Activated CD8-positive, alpha-beta memory T cell treated with anti-CD3 and anti-CD28 coated beads for 36 hours (primary cell): ENCODE measurements at places on chromosomes 4 and X. TPM values are rescaled to one million over a fixed set of nuclear protein-coding genes. Genes with fewer than 3 reads are reported as not detected.

PFKFB1 gene
- 0.63 TPM for total RNA-seq

SLC25A14 gene
- 14.5 TPM for total RNA-seq

FRMD7 gene
- total RNA-seq, result not detected

SLC49A3 gene
- 1.1 TPM for total RNA-seq

TBX22 gene
- total RNA-seq, result not detected

CSN1S1 gene
- total RNA-seq, result not detected

MAGEA8 gene
- not detected for total RNA-seq

SCOC gene
- 43.1 TPM for total RNA-seq

LDB2 gene
- not detected for total RNA-seq

PABPC5 gene
- total RNA-seq, result not detected

ANKRD50 gene
- total RNA-seq, result 0.21 TPM

DGKK gene
- total RNA-seq, result not detected

HEPH gene
- not detected for total RNA-seq

LPAR4 gene
- total RNA-seq, result not detected

IL9R gene
- total RNA-seq, result 1.8 TPM

SULT1B1 gene
- 0.13 TPM for total RNA-seq

EIF1AX gene
- 199 TPM for total RNA-seq

SASH3 gene
- 130 TPM for total RNA-seq

AWAT1 gene
- total RNA-seq, result not detected

P2RY8 gene
- total RNA-seq, result 25.5 TPM

ASMT gene
- 3.3 TPM for total RNA-seq

FGFBP1 gene
- total RNA-seq, result not detected

DDIT4L gene
- 0.06 TPM for total RNA-seq

TCEAL7 gene
- total RNA-seq, result not detected

FUNDC1 gene
- total RNA-seq, result 10.5 TPM

CXorf49 gene
- total RNA-seq, result not detected

F8A2 gene
- total RNA-seq, result not detected

SNCA gene
- total RNA-seq, result not detected

RHOXF1 gene
- total RNA-seq, result not detected

AKAP4 gene
- total RNA-seq, result not detected

NLGN4X gene
- total RNA-seq, result not detected

PPID gene
- 70.5 TPM for total RNA-seq

FDCSP gene
- total RNA-seq, result not detected
